ENCODE measurements at places on chromosomes 13 and 19.
A peak's percentile ranks its signal among the peaks of the same experiment; 100 is the strongest.

DNA sequence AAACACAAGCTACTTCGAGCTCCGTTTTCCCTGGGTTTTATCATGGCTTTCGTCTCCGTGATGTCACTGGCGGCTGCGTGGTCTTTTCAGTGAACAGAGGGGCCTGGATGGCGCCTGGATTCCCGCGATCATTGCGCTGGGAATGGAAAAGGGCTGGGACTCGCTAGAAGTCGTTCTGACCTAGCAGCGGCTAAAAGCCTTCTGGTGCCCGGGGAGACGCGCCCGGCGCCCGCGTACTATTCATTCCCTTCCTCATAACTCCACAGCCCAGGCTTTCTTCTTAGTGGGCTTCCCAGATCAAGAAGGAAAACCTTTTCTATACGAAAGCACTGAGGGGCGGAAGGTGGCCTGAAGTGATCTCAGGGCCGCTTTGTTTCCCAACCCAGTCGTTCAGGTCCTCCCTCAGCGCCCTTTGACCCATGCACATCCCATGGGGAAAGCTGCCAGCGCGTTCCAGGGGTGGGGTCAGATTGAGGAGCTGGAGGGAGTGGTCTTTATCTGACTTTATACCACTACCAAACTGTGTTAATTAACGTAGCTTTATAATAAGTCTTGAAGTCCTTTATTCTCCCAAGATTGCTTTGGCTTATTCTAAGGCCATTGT is 96.6 kb downstream of the ELF1 start:
- peaks cover 10% of the 10 kb centered on the region for H3K4me1 ChIP-seq
- H3K27me3 ChIP-seq = peaks cover 1% of the 10 kb centered on the region
- H3K4me3 ChIP-seq = peak overlapping the region; percentile 77
- H3K36me3 ChIP-seq = peaks cover 2% of the 10 kb centered on the region

DNA sequence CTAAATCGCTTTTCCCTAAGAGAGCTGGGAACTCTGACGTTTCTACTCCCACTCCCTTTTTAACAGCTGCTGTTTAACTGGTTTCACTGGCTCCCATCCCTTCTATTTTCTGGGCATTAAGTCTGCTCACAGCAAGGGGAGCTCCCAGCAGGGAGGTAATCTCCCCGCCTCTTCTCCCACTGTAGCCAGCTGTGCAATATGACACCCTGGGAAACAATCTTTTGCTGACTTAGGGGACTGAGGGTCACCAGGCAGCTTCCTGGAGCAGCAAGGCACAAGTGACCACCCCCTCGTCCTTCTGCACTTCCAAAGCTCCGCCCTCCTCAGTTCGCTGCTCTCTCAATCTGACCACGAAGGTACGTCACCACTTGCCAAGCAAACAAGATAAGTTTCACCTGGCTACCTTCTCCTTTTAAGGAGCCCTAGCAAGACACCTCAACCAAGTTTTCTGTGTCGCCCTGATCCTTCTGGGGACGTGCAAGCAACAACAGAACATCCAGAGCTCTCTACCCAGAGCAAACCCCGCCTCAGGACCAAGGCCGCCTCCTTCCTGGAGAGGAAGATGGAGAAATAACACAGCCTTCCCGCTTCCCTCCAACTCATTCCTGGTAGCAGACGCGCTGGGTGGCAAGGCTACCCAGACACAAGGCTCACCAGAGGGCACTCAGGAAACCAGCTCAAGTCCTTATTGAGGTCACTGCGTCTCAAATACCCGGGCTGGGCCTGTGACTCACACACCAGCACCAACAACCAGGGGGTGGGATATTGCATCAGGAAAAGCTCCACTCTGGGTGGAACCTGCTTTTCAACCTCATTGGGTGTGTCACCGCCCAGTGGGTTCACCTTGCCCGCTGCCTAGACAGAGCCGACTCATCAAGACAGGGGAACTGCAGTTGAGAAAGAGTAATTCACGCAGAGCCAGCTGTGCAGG is 92.4 kb downstream of the STK24 start:
- peak overlapping the region; percentile 82 for H3K27ac ChIP-seq
- H3K4me1 ChIP-seq = peaks cover 68% of the 10 kb centered on the region
- no peak for DNase-seq
- H3K36me3 ChIP-seq = peaks cover 17% of the 10 kb centered on the region

GRCh38 chr13:24897293-24897692 is 133.3 kb downstream of the RNF17 start:
- H3K27me3 ChIP-seq = no peaks in the 10 kb centered on the region
- H3K4me3 ChIP-seq = no peak overlapping the region
- no peak for DNase-seq
- H3K36me3 ChIP-seq = peaks cover 15% of the 10 kb centered on the region
- H3K27ac ChIP-seq = no peak overlapping the region

DNA sequence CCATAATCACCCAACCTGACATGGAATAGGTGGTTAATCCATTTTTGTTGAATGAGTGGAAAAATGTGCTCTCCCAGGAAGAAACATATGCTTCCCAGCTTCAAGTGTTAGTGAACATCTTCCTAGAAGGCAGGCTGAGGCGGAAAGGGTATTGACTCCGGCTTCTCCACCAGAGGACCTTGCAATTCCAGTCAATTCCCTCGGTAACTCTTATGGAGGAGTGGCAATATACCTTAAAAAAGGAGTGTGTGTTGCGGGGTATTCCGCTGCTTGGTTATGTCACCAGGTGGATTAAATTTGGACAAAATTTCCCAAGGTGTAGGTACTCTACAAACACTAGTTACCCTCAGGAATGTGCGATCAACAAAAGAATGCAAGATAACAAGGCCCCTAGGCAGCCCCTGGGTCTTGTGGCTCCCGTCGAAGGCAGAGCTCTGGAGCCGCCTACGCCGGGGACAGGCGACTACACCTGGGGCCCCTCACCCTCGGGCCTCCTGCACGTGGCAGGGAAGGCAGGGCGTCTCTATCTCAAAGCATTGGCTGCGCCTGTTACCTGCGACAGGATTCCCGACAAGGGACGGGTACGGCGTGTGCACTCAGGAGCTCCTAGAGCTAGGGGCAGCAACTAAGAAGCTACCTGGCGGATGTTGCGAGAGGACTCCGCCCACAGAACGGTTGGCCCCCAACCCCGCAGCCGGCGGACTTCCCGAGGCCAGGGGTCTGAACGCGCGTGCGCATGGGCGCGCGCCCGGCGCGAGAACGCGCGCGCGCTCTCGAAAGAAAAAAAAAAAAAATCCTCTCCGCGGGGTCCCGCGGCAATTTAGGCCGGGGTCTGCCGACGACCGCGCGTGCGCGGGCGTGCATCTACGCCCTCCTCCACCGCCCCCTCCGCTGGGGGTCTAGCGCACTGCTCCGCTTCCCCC is at the start of gene WDR87:
Gene WDR87 (minus strand): TSS at position 649 of the 923 bp plus-strand sequence. CDS start 8,355 bp downstream, outside the sequence.
- H3K4me1 ChIP-seq = peaks cover 17% of the 10 kb centered on the region
- H3K36me3 ChIP-seq = no peaks in the 10 kb centered on the region
- H3K27ac ChIP-seq = peak within 1 kb of the TSS; percentile 68

- peaks cover 86% of the 10 kb centered on the region for H3K4me1 ChIP-seq
- DNase-seq = no peak
- peak overlapping the region; percentile 83 for H3K27ac ChIP-seq
- H3K4me3 ChIP-seq = no peak overlapping the region
- H3K27me3 ChIP-seq = no peaks in the 10 kb centered on the region
These were observed 158.1 kb downstream of the KATNAL1 start for GRCh38 chr13:30149248-30149647.

- no peaks in the 10 kb centered on the region for H3K27me3 ChIP-seq
- H3K4me3 ChIP-seq = no peak overlapping the region
- H3K27ac ChIP-seq = no peak overlapping the region
- H3K4me1 ChIP-seq = no peaks in the 10 kb centered on the region
- DNase-seq = no peak
These were observed 379.9 kb upstream of the PCDH20 start for GRCh38 chr13:61795580-61795979.

GRCh38 chr19:3243819-3244700 is 19.6 kb downstream of the CELF5 start:
- H3K4me1 ChIP-seq = no peaks in the 10 kb centered on the region
- peak; percentile 33 for DNase-seq
- H3K27me3 ChIP-seq = no peaks in the 10 kb centered on the region
- no peaks in the 10 kb centered on the region for H3K36me3 ChIP-seq
- no peak overlapping the region for H3K4me3 ChIP-seq

DNA sequence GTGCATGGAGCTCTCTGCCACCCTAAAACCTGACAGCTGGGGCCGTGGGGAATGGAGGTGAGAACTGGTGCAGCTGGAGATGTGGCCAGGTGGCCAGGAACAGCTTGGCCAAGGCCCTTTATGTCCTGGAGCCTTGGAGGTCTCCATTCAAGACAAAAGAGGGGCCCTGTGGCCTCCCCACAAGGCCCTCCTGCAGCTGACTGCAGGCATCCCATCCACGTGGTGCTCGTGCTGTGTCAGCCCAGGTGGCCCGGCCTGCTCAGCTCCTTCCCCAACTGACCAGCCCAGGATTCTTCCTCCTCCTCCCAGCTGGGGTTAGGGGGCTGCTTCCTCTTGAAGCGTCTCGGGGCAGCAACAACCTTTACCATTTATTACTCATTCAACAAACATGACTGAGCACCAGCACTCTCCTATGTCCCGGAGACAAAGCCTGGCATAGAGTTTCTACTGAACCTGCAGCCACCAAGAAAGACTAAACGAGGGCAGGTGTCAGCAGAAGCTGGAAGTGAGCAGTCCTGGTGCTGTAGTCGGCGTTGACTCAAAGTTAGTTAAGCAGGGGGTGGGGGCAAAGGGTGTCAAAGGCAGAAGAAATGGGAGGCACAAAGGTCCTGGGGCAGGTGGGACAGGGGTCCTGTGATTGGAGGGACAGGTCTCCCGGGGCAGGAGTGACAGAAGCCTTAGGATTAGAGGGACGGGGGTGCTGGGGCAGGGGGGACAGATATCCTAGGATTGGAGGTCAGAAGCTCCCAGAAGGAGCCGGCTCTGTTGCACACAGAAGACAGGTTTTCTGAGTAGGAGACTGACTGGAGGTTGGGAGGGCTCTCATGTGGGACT is 23.3 kb upstream of the C13orf46 start:
- H3K4me3 ChIP-seq = no peak overlapping the region
- peaks cover 29% of the 10 kb centered on the region for H3K36me3 ChIP-seq
- H3K27ac ChIP-seq = no peak overlapping the region
- no peaks in the 10 kb centered on the region for H3K27me3 ChIP-seq

DNA sequence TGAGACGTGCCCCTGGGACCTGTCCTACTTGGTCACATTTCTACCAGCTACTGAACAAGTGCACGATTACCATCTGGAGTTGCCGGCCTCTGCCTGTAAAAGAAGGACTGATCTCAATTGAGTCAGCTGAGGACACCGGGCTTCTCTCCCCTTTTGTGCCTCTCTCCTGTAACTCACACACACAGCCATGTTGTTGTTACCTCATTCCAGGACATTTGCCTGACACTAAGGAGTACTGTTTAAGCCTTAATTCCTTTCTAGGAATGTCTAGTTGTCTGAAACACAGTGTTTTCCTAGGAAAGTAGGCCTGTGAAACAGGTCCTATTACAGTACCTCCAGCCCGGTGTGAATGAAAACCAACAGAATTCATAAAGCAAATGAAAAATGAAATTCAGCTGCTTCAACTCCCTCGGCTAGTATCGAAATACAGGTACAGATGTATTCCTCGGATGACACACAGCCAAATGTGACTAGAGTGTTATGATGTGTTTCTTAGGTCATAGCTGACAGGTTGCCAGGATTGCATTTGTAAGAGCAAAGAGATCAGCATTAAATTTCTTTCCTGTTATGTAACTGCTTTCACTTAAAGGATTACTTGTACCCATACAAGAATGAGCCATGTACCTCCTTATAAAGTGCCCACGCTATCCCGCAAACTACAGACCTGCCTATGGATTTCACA is 152.0 kb upstream of the IRS2 start:
- DNase-seq = no peak
- no peaks in the 10 kb centered on the region for H3K4me1 ChIP-seq
- no peak overlapping the region for H3K27ac ChIP-seq
- peaks cover 2% of the 10 kb centered on the region for H3K27me3 ChIP-seq
- no peaks in the 10 kb centered on the region for H3K36me3 ChIP-seq

- H3K27ac ChIP-seq = no peak overlapping the region
- H3K27me3 ChIP-seq = peaks cover 18% of the 10 kb centered on the region
- H3K4me3 ChIP-seq = no peak overlapping the region
These were observed 5.5 kb downstream of the LRP3 start for GRCh38 chr19:33199441-33200265.

- H3K4me3 ChIP-seq = peak overlapping the region; percentile 71
- peak; percentile 35 for DNase-seq
- H3K27me3 ChIP-seq = no peaks in the 10 kb centered on the region
- H3K27ac ChIP-seq = peak overlapping the region; percentile 88
These were observed 39.1 kb downstream of the ACTN4 start for GRCh38 chr19:38686530-38686888.

- H3K4me3 ChIP-seq = peak overlapping the region; percentile 38
- peaks cover 30% of the 10 kb centered on the region for H3K36me3 ChIP-seq
- peaks cover 68% of the 10 kb centered on the region for H3K4me1 ChIP-seq
- no peak for DNase-seq
- peak overlapping the region; percentile 96 for H3K27ac ChIP-seq
These were observed 15.3 kb upstream of the GPR183 start for GRCh38 chr13:99322297-99323103.

- no peaks in the 10 kb centered on the region for H3K36me3 ChIP-seq
- H3K27ac ChIP-seq = no peak overlapping the region
- DNase-seq = no peak
- H3K4me3 ChIP-seq = no peak overlapping the region
- H3K4me1 ChIP-seq = no peaks in the 10 kb centered on the region
- peaks cover 14% of the 10 kb centered on the region for H3K27me3 ChIP-seq
These were observed 9.5 kb downstream of the NFILZ start for GRCh38 chr19:8639821-8640401.

DNA sequence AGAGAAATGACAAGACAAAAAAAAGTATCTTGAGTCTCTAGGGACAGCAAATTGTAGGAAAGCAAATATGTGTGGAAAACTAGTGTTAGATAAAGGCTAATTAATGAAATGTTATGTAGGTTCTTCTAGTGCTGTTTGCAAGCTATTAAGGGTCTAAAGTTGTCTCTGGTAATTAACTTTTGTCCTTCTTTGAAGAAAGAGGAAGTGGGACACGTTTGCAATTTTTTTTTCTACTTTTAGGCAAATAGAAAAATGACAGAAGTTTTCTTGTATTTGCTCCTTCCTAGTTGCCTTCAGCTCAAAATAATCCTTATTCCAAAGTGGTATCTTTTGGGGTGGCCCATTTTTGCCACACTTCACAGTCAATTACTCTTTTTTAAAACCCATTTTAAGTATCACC is 1877.7 kb upstream of the PRR20A start:
- H3K4me3 ChIP-seq = no peak overlapping the region
- H3K27me3 ChIP-seq = no peaks in the 10 kb centered on the region
- no peaks in the 10 kb centered on the region for H3K36me3 ChIP-seq
- no peak overlapping the region for H3K27ac ChIP-seq
- no peaks in the 10 kb centered on the region for H3K4me1 ChIP-seq

DNA sequence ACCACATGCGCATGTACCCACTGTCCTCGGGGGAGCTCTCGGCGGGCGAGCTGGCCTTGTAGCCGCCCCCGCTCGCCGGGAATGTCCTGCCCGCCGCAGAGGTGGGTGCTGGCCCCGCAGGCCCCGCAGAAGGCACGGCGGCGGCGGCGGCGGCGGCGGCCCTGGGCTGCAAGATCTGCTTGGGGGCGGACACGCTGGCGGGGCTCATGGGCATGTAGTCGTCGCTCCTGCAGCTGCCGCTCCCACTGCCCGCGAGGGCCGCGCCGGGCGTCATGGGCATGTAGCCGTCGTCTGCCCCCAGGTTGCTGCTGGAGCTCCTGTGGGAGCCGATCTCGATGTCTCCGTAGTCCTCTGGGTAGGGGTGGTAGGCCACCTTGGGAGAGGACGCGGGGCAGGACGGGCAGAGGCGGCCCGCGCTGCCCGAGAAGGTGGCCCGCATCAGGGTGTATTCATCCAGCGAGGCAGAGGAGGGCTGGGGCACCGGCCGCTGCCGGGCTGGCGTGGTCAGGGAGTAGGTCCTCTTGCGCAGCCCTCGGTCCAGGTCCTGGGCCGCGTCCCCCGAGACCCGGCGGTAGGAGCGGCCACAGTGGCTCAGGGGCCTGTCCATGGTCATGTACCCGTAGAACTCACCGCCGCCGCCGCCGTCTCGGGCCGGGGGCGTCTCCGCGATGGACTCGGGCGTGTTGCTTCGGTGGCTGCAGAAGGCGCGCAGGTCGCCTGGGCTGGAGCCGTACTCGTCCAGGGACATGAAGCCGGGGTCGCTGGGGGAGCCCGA is 2.4 kb downstream of the IRS2 start:
- no peak for DNase-seq
- H3K4me1 ChIP-seq = peaks cover 30% of the 10 kb centered on the region

Data from activated T-helper 1 cell treated with anti-CD3 and anti-CD28 coated beads, Interleukin-12 subunit alpha, Interleukin-12 subunit beta, Interleukin-2, Interleukin-4 antibody, amounts not matched to agents 30 ng/mL and 10 ng/mL and 1 ng/mL, durations not matched to agents 14 hours and 24 hours and 36 hours (primary cell).